ENCODE measurements at places on chromosomes 16 and 17.
A peak's percentile ranks its signal among the peaks of the same experiment; 100 is the strongest.

DNA sequence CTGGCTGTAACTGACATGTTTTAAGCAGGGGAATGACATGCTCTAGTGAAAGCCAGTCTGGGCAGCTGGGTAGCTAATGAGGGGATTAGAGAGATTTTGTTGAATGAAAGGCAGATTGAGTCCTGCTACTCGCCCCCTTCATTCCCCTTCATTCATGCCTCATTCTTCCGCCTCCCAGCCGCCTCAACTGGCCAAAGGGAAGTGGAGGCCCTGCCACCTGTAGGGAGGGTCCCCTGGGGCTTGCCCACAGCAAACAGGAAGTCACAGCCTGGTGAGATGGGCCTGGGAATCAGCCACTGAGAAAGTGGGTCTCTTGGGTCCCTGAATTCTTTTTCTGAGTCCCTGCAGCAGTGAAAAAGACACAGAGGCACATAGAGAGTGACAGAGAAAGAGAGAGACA is 1.1 kb upstream of the CD19 start:
- peak; percentile 26 for DNase-seq

DNA sequence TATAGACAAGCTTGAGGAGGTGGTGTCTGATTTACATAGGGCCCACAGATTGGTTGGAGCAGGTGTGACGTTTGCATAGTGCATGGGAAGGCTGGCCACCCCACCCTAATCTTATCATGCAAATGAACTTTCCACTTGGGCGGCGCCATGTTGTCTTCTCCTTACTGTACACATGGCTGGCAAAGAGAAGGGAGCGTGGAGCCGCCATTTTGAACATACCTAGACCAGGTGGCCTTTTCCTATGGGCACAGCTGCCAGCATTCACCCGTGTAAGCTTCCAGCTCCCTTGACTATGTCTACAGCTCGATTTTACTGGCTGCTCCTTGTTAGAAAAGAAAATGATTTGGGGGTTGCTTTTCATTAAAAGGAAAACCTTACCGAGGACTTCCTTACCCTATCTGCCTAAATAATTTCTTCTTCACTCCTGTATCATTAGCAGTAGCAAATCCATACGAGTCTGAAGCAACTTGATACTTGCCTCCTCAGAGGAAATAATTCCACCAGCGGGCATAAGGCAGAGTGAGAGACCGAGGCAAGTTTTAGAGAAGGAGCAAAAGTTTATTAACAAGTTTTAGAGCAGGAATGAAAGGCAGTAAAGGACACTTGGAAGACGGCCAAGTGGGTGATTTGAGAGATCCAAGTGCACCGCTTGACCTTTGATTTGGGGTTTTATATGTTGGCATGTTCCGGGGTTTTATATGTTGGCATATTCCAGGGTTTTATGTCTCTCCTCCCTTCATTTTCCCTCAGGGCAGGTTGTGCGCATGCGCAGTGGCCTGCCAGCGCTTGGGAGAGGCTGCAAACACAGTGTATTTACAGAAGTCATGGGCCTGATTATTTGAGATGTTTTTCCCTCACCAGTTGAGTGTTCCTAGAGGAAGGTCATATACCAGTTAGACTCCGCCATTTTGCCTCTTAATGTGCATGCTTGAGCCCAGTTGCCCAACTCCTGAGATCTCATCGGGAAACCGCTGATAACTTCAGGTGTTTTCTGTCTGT is 65.7 kb downstream of the MARF1 start:
- no peak for DNase-seq

GRCh38 chr16:65106757-65107156 is 15.1 kb downstream of the CDH11 start:
- no peak for DNase-seq

DNA sequence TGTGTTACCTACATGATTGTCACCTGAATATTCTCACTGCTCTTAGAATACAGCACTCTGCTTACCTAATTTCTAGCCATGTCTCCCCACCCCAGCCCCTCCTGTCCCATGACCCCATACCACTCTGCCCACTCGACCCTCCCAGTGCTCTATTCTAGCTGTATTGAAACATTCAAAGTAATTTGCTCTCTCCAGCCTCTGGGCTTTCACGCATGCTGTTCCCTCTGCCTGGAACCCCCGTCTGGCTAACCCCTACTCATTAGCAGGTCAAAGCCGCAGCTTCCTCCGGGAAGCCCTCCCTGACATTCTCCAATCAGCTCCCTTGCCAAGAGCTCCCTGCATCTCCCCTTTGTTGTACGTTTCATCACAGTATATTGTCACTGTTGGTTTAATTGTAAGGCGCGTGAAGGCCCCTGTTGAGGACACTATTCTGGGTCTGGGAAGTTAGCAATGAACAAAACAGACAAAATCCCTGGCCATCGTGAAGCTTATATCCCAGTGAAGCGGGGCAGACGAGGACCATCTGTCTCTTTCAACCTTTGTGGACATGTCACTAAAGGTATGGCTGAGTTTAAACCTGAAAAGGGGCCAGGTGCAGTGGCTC is 72.3 kb upstream of the LHX1 start:
- DNase-seq = no peak

DNA sequence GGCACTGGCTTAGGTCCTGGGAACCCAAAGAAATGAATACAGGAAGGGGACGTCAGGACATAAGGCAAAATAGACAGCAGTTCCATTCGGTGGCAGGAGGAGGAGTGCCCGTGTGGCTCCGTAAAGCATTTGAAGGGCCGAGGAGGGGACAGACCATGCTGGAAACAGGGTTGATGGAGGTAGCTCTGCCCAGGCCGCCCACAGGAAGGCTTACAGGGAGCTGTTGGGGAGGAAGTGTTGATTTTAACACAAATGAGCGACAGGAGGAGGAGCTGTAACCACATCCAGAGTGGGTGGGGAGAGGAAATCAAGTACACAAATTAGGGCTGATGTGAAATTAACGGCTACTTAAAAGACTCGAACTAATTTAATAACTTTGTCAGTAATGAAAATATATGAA is 54.6 kb downstream of the RBFOX3 start:
- no peak for DNase-seq

DNA sequence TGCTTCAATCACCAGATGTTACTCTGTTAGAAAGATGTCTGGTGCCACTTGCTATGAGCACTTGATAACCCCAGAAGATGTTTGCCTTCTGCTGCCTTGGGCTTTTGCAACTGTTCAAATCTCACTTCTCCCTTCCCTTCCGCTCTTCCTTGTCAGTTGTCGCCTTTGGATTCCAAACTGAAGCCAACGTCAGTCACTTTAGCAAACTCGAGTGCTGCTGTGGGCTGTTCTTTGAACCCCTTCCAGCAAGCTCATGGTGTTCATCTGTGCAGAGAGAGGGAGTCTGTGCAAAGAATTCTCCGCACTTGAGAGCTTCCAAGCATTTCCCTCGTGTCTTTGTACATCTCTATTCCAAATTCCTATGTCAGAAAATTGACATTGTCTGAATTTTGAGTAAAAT is 879.4 kb downstream of the CDH11 start:
- no peak for DNase-seq

- no peak for DNase-seq
Observed at GRCh38 chr17:82380860-82381702, 9.5 kb downstream of the UTS2R start.

DNA sequence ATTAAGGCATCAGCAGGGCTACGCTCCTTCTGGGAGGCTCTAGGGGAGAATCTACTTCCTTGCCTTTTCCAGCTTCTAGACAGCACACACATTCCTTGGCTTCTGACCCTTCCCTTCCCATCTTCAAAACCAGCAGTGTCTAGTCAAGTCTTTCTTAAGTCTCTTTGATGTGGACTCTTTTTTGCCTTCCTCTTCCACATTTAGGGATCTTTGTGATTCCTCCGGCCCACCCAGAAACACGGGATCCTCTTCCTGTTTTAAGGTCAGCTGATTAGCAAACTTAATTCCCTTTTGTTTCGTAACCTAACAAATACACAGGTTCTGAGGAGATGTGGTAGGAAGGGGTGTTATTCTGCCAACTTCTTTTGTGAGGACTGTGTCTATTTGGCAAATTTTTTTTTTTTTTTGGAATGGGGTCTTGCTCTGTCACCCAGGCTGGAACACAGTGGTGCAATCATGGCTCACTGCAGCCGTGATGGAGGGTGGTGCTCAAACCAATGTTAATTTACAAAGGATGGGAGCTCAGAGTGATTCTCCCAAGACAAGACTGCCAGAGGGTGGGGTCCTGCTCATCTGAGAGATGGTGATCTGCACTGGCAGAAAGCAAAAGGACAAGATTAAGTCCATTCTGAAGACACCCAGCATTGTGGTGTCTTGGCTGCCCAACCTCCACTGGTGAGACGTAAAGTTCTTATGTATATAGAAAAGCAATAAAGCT is 14.7 kb downstream of the KNOP1 start:
- DNase-seq = peak; percentile 69

GRCh38 chr17:82063424-82064415 is 1.9 kb downstream of the DUS1L start:
- no peak for DNase-seq

DNA sequence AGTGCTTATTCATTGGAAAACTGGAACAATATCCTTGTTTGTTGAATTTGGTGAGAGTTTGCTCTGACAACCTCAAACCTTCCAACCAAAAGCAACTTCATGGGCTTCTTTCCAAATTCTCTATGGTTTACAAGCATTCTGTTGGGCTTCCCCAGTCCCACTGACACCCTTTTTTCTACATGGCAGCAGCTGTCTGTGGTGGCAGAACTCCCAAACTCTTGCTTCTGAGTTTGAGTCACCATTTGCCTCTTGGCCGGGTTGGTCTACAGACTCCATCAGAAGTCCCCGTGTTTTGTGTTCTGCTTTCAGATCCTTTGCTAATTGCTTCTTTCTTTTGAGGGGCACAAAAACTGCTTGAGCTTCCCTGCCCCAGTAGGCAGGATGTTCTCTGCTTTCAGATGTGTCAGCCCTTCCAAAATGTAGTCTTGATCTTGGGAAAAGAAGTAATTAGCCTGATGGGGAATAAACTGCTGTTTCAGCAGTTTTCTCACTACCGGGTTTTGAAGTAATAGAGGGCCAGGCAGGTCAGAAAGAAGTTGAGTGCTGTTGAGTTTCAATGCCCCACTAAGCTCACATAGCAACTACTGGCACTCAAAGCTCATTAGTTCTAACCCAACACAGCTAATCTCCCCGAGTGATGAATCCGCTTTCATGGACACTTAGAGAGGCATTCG is 80.7 kb downstream of the HS3ST3A1 start:
- no peak for DNase-seq

- no peak for DNase-seq
Observed at GRCh38 chr17:82887255-82888164, 47.7 kb upstream of the ZNF750 start.

DNA sequence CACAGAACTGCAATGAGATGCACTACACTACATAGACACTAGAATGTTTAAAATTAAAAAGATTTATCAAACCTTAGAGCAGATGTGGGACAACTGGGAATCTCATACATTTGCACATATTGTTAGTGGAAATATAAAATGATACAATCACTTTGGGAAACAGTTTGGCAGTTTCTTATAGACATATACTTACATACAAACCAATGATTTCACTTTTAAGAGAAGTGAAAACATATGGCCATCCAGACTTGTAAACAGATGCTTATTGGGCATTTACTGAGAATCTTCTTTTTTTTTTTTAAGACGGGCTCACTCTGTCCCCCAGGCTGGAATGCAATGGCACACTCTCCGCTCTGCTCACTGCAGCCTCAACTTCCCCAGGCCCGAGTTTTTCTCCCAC is 50.1 kb downstream of the AXIN2 start:
- DNase-seq = no peak

GRCh38 chr16:62137996-62138395 is 101.8 kb upstream of the CDH8 start:
- DNase-seq = no peak

- DNase-seq = peak; percentile 45
Observed at GRCh38 chr17:19014628-19015215, 10.2 kb upstream of the FAM83G start.

- no peak for DNase-seq
Observed at GRCh38 chr17:56966338-56966737, 5.5 kb upstream of the COIL start.

- no peak for DNase-seq
Observed at GRCh38 chr16:568401-569258, 1.1 kb upstream of the PIGQ start.

DNA sequence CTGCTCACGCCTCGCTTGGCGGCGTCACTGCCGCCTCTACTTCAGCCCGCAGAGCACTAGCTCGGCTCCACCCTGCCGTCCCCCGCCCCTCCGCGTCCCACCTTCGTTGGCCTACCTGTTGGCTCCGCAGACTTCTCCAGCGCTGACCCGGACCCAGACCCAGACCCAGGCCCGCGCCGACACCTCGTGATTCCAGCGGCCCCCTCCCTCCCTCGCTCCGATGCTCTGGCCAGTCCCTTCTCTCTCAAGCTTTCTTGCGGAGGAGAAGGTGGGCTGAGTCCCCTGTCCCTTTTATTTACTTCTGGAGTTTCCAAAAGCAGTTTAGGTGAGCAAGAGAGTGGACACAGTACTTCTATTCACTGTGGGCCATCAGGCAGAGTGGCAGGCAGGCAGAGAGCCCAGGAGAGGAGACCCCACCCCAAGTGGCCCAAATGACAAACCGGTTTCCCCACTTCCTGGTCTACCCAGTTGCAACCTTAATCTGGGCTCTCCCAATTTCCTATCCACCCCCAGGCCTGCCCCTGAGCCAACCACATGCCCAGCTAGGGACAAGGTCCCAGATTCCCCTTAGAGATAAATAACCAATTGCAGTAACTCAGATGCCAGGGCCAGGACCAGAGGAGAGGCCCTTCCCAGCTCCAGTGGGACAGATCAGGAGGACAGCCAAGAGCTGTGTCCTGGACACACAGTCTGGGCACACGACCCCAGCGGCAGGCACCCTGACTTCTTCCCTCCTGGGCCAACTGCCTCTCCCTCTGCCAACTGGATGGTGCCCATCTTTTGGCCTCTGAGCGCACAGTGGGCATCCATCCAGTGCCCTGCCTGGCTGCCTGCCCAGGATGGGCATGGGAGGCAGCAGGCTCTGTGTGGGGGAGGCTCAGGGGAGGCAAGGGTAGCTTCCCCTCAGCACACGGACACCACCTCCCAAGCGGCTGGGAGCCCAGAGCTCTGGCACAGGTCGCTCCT is 1.2 kb upstream of the SRCIN1 start:
- no peak for DNase-seq

- DNase-seq = no peak
Observed at GRCh38 chr17:35299135-35299534, 56.3 kb downstream of the SLFN5 start.

DNA sequence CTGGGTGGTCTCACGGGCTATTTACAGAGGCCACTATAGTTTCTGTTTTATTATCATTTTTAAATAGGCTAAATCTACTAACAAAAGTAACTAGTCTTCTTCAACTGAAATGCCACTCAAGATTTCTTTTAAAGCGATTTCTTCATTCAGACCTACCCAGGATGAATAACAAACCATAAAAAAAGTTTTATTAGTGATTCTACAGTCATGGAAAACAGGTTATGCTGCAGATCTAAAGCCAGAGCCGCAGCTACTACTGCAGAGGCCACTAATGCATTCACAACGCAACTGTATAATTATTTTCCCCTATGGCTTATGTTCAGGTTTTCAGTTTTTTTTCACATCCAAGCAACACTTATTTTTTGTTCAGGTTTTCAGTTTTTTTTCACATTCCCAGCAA is 136.2 kb upstream of the AXIN2 start:
- no peak for DNase-seq

Measured in suppressor macrophage treated with lipopolysaccharide for 1 hour (primary cell).